ENCODE measurements at places on chromosomes 16 and 17.

DNA sequence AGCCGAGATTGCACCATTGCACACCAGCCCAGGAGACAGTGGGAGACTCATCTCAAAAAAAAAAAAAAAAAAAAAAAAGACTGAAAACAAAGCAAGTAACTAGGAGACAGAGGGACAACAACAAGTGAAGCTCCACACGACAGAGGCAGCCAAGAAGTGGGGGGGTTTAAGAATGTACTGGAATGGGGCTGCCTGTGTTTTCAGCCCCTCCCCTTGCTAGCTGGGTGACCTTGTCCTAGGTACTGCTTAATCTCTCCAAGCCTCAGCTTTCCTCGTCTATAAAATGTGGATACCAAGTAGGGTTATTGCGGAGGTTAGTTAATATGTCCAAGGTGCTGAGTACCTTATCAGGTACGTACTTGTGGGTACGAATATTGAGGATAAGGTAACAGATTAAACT is 163.8 kb upstream of the CACNG5 start:
- no peak for DNase-seq

DNA sequence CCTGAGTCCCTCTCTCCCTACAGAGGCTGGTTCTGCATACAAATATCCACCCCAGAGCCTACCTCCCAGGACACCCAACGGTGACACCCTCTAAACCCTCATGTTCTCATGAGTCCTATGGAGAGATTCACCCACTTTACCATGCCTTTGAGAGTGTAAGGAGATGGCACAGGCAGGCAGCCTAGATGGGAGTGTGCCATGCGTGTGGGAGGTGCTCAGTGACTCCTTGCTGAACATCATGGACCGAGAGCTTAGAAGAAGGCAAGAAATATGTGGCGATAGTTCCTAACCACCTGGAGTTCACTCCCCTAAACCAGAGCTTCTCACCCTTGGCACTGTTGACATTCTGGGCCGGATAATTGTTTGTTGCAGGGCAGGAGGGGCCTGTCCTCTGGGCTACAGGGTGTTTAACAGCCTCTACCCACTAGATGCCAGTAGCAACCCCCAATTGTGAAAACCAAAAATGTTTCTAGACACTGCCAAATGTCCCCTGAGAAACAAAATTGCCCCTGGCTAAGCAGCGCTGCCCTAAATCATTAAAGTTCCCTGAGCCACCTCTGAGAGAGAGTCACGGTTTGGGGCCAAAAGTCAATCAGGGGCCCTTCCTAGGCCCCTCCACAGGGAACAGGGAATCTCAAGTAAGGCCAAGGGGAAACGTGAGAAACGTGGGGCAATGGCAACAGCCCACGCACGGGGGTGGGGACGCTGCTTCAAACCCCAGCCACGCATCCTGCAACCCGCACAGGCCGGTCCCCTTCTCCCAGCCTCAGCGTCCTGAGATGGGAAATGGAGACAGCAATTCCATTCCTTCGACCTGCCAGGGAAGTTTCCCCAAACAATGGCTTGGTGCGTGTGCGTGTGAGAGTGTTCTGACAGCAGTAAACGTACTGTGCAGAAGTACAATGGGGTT is 66.8 kb downstream of the C16orf78 start:
- no peak for DNase-seq

- no peak for DNase-seq
Measured at GRCh38 chr16:65739518-65739917, 617.7 kb upstream of the CDH11 start.

DNA sequence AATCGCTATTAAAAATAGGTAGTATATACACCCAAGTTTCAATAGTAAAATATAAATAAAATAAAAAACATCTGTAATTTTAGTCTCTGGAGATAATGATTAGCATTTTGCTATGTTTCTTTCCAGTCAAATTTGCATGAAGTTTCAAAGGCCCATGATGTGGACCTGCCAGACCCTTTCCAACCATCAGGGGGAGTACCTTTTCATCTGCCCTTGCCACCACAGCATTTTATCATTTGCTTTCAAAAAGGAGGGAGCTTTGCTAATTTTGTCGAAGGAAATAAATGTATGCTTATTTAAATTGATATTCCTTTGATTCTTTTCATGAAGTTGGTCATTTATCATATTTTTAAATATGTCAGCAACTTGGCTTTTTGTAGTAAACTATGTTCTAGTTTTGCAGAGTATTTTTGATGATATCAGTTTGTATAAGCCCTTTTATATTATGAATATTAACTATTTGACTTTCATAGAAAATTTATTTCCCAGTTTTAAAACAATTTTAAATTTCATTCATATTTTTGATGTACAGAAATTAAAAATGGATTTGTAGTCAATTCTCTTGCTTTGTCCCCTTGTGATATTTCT is 115.2 kb upstream of the NETO2 start:
- DNase-seq = no peak

- DNase-seq = no peak
Measured at GRCh38 chr16:47387026-47387734, 73.7 kb downstream of the ITFG1 start.

- no peak for DNase-seq
Measured at GRCh38 chr16:79051313-79051712, 549.2 kb downstream of the MAF start.

DNA sequence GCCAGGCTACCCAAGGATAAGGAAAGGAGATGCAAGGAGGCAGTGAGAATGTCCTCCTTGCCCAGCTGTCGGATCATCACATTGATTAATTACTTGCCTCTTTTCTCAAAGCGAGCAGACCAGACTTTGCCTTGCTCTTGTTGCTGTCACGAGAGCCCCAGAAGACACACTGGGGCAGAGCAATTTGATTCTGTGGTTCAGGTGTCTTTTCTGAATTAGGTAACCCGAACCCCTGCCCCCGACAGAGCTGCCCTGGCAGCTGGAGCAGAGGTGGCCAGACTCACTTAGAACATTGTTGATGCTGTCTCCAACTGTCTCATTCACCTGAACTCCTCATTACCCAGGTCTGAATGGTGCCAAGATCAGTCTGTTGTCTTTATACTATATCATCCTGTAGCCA is 34.3 kb downstream of the VAT1L start:
- DNase-seq = no peak

- no peak for DNase-seq
Measured at GRCh38 chr16:15398618-15399316, 3.2 kb downstream of the MPV17L start.

DNA sequence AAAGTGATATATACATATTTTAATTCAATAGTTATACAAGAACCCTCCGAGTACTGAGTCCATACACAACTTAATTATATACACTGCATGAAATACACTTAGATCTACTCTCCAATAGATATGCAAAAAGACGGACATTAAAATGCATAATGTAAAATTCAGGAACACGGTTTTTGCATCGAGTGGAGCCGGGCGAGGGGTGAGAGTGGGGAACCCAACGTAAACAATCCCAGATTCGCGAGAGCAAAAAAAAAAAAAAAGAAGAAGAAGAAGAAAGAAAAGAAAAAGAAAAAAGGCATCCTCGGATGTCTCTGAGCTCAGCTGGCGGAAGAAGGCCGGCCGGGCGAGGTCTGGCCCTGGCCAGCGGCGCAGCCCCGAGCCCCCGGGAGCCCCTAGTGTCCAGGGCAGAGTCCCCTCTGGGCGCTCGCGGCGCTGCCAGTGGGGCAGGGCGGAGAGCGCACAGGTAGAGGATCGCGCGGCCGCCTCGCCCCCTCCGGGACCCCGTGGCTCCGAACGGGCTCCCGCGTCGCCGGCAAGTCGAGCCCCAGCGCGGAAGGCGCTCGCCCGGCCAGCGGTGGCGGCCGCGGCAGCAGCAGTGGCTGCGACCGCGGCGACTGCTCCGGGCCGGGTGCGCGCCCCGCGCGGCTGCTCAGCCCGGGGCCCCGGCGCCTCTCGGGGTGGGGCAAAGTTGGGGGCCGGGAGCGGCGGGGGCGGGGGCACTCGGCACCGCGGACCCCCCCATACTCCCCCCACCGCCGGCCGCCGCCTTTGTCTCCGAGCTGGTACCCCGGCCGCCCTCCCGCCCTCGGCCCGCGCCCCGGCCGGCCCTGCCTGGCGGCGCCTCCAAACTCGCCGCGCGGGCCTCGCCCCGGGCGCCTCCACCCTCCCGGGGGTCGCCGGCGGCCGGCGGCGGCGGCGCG is 9.6 kb upstream of the ZFHX3 start:
- no peak for DNase-seq

DNA sequence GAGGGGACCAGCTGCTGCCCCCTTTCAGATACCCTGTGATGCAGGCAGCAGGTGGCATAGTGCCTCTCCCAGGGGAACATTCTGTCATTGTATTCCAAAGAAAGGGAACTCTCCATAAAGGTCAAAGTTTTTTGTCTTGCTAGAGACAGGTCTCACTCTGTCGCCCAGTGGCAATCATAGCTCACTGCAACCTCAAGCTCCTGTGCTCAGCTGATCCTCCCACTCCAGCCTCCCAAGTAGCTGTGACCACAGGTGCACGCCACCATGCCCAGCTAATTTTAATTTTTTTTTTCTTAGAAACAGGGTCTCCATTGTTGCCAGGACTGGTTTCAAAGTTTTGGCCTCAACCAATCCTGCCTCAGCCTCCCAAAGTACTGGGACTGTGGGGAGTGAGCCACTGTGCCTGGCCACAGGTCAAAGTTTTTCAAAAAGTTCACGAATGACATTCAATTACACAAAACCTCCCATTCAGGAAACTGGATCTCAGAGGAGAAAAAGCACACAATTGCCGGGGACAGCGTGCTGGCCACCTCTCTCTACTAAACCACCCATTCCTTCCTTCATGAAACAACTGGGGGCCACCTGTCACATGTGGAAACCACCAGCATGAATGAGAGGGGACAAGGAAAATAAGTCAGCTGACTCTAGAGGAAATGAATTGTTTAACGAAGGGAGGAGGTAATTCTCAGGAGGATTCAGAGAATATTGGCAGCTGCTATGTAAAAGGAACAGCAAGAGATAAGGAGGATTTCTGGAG is 80.0 kb downstream of the MARCHF10 start:
- DNase-seq = no peak

DNA sequence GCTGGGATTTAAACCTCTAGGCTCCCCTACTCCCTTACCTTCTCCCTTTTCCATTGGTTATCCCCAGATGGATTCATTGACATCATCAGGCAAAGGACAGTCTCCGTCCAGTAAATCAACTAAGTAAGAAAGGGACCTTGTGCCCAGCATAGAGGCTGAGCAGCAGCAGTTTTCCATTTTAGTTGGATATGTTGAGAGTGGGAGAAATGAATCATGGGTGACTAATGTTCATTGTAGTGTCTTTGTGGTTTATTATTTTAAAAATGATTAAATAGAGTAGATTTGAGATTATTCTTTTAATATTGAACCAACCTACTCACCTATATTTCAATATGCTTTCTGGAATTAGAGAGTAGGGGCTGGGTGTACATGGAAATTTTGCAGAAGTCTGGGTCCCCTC is 99.4 kb upstream of the CACNG3 start:
- DNase-seq = no peak
